ENCODE measurements at places on chromosomes 11 and 22.

- DNase-seq: no peak
Observed at GRCh38 chr11:91296629-91297028, 928.0 kb upstream of the FAT3 start.

GRCh38 chr11:30921811-30922210 is 335.7 kb upstream of the MPPED2 start:
- no peak for DNase-seq

DNA sequence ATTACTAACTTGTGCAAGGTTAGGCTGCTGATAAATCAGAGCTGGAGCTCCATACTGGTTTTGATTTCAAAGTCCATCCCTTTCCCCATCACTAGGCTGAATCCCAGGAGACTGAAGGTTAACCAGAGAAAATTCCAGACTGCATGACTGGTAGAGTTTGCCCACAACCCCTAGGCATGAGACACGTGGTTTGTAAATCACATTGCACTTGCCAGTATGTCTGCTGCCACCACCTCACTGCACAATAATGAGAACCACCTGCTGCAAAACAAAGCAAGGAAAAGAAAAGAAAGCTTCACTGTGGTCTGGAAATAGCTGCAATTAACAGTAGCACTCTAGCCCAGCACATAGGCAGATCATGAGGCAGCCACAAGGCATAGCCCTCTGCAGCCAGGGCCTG is 67.6 kb upstream of the NTM start:
- DNase-seq: no peak

DNA sequence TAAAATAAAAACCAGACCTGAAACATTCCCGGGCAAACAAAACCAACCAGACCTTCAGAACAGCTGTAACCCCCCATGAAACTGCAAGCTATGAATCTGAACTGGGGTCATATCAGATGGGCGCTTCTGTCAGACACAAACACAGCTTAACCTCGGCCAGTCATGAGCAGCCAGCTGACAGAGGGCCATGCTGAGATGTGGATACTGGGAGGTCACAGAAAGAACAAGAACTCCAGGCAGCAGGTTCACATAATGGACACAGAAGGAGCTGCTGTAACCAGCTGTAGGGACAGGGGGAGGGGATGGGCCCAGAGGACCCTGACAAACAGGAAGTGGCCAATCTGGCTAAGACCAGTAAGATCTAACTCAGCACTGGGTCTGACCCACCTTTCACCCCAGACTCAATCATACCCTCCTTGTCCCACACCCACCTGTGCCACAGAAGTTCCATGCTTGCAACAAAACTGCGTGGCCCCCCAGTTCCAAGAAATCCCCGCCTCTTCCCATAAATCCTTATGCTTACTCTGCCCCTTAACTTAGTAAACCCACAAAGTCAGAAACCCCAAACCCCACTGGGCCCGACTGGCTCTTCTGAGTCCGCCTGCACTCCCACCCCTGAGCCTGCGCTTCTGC is 4.0 kb downstream of the APOL4 start:
- DNase-seq: peak; percentile 64

- DNase-seq: no peak
Observed at GRCh38 chr11:62393735-62394134, 25.1 kb upstream of the SCGB1A1 start.
